ENCODE measurements at places on chromosomes 13 and 19.

DNA sequence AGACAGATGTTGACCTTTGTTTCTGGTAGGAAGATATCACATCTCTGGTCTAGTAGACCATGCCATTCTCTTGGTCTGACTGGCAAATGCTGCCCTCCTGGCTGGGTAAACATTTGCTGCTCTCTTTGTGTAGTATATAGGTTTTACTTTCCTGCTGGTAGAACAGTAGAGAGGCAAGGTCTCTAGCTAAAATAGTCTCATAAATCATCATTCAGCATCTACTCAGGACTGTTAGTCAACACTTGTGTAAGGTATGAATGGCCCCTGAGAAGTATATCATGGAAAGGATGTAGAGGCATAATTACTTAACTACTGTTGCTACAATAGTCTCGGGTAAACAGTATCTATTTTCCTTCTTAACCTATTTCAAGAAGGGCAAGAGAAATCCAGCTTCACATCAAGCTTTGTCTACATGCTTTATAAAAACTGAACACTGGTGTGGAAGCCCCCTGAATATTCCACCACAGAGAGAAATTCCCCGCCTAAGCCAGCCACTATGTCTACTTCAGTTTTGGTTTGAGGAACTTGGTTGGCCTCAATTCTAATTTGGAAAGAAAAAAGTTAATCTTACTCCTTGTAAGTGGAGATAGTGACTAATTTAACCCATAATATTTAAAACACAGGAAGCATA, 18.4 kb upstream of the MYCBP2 start:
- DNase-seq = no peak

DNA sequence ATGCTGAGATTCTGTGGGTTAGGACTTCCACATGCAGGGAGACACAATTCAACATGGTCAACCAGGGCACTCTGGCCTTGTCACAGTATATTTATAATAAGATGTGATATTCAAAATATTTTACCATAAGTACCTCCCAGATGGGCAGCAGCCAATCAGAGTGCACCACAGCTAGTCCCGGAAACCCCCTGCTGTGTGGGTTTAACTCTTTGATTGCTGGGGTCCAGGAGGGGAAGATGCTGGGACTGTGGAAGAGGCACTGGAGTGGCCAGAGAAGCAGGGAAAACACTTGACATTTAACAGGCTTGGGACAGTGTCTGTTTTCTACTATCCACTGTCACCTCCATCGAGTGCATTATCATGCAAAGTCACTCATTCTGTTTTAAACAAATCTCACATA, 99.0 kb downstream of the MBNL2 start:
- DNase-seq = no peak

GRCh38 chr19:17327654-17328516, 6.8 kb downstream of the ANO8 start:
- DNase-seq = peak; percentile 87

DNA sequence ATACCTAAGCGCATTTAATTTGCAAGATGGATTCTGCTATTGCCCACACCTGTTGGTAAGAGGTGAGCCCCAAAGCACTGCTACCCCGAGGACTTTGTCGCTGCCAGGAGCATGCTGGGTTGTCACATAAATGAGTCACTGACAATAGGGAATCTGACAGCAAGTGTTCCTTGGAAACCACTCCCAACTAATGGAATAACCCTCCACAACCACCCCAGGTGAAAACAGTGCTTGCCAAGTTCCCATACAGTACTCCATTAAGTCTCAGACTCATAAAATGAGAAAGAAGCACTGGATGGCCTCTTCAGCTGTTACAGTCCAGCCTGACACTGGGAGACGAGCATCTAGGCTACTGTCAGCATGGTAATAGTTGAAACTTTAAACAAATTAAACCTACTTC, 108.6 kb downstream of the EFNB2 start:
- no peak for DNase-seq

- no peak for DNase-seq
Measured at GRCh38 chr13:102131246-102131645, 270.6 kb downstream of the FGF14 start.

DNA sequence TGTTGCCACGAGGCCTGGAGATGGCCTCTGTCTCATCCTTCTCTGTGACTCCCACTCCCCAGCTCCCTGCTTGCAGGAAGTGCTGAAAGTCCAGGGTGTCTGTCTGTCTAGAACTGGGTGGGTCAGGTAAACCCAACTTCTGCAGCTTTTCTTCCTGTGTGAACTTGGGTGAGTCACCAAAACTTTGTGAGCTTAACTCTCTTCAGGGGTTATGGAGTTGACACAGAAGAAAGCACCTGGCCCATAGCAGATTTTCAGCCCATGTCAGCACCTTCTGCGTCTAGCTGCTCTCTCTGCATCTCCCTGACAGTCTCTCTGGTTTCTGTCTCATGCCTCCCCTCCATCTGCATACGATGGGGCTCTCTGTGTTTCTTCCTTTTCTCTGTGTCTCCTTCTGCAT, 4.2 kb upstream of the CACNG7 start:
- no peak for DNase-seq

DNA sequence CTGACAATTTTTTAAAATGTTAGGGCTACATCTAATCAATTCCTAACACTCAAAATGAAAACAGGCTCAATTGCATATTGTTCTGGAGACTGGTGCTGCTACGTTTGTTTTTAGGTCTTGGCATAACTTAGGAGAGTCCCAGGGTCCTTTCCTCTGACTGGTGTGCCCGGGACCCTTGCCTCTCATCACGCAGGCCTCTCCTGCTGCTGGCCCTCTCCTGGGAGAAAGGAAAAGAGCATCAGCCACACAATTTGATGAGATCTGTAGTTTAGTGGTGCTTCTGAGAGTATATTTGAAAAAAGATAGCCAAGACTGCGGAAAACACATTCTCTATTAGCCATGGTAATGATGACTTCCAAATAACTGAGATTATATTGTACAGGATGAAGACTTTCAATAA, 380.0 kb downstream of the KLF12 start:
- DNase-seq = no peak

- DNase-seq = no peak
Measured at GRCh38 chr13:95608640-95609323, 35.7 kb downstream of the DZIP1 start.

DNA sequence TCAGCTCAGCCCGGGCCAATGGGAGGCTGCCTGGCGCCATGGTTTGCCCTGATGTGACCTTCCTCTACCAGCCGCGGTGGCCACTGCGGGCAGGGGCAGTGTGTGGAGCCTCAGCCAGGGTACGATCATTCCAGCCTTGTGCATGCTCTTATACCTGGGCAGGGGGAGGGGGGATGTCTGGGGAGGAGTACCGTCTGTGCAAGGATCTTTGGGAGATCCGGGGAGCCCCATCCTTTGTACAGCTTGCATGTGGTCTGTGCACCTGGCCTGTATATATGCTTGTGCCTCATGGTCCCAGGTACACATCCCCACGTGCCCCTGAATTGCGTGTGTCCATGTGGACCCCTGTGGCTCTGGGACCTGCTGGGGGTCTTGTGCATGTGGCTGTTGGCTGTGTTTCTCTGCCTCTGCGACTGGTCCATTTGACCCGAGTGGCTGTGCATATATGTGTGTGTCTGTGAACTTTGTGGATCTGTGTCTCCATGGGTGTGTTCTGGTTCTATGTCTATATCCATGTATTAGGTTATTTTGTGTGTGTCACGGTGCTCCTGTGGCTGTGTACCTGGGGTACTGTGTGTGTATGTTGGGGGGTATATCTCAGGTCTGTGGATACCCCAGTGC, 12.8 kb upstream of the NANOS3 start:
- DNase-seq = no peak

- no peak for DNase-seq
Measured at GRCh38 chr13:43883631-43884030, 3.9 kb downstream of the LACC1 start.

DNA sequence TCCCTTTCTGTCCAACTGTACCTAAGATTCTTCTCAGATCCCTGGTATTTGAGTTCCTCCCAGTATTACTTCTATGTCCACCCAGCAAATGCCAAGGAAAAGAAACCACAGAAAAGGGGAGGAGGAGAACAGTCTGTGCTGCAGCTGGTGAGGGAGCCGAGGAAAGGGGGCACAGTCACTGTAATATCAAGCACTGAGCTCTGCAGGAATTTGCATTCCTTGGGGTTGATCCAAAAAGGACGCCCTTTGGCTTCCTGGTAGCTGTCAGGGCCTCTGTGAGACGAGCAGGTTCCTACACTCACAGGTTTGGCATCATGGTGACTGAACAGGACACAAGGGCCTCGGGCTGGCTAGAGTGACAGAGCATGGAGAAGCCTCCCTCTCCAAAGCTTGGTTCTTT, 273.4 kb downstream of the NHLRC3 start:
- no peak for DNase-seq

All from nephron progenitor cell (in vitro differentiated cells).